ENCODE measurements at places on chromosomes 11 and 22.

DNA sequence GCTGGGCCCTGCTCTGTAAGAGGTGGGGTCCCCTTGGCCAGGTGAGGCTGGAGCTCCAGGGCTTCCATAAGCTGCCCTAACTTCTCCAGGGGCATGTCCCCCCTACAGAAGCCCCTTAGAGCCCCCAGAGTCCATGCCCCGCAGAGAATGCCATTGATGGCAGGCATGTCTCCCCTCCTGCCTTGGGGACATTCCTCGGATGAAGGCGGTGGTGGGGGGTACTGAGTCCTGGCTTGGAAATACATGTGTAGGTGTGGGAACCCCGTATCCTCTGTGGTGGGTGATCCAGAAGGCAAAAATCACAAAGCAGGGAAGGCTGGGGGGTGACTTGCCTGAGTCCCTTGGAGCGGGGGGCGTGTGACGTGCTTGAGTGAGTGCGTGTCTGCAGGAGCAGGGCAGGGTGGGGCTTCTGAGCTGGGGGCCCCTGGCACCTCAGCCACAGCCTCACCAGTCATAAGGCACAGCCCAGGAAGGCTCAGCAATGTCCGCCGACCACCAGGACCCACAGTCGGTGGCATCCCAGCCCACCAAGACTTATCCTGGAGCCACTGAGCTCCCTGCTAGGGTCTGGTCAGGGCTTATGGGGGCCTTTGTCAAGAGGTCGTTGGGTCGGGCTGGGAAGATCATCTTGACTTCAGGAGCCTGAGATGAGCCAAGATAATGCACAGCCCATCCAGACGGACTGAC lies 69.8 kb upstream of the KCNQ1OT1 start:
- DNase-seq = no peak

DNA sequence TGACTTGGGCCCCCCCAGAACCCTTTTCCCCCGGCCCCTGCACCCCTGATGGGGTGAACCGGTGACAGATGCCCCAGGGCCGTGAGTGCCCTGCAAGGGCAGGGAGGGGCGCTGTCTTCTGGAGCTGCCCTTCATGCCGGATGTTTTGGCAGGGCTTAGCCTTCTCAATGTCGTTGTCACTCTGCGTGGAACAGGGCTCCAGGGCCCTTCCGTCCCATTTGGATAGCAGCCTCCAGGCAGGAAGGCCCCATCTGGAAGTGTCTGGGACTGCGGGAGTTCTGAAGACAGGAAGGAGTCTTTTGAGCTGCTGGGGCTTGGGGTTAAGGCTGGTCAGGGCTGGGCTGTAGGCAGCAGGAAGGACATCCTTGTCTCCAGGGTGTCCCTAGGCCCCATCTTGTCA lies 4.6 kb downstream of the FRMD8 start:
- DNase-seq = no peak

- DNase-seq = no peak
Measured at GRCh38 chr11:96330511-96330859, 12.5 kb downstream of the MAML2 start.

DNA sequence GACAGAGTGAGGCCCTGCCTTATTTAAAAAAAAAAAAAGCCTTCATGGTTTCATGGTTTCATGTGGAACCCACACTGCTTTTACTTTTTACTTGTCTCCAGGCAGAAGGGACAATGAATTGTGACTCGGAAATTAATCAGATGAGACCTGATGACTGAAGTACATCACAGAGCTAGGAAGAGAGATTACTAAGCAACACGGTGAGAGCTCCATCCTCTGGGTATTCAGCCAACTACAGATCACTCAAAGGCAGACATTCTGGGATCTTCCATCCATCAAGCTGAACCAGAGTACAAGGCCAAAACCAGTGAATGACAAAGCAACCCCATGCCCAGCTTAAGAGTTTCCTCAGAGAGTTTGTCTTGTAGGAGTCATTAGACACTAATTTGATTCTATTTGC lies 433.2 kb downstream of the SOX6 start:
- no peak for DNase-seq

DNA sequence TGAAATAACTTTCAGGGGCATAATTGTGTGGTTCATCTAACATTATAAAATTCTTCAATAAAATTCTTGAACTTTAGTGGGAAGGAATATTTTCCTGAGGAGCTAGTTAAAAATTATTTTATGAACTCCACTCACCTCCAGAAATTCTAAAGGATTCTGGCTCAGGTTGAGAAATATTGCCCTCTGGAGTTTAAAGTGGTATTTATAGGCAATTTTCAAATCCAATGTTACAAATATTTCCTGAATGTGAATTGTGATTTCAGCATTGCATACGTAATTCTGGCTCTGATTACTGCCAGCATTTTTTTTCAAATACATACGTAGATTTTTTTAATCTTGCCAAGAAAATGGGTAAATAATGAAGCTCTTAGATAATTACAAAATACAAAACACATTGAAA lies 598.2 kb upstream of the ANO3 start:
- DNase-seq = no peak

GRCh38 chr11:75283391-75283931 lies 42.9 kb downstream of the TPBGL start:
- DNase-seq = no peak

DNA sequence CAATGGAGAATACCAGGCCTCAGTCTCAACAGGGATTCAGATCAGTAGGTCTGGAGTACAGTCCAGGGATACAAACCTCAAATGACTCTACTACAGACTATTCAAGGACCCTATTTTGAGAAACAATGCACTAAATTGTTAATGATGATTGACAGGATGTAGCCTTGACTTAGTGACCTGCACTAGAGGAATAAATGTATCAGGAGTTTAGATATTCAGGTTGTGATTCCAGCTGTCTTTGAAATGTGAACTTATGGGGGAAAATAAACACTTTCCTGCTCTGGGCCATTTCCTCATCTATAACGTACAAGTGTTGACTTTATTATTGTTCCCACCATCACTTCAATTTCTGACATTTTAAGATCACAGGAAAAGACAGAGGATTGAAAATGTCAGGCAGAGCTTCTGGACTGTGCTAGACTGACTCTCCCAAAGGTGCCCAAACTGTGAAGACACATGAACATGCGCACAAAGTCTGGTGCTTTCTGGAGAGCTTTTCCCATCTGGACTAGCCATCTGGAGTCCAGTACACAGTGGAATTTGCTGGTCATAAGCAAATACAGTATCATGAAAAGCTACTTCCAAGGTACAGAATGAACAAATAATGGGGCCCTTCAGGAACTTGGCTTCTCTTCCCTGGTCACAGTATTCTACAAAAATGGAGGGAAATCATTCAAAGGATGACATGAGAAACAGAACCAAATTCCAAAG lies 110.4 kb downstream of the USP35 start:
- DNase-seq = no peak

GRCh38 chr11:126491092-126491491 lies 135.6 kb downstream of the ST3GAL4 start:
- DNase-seq = no peak

GRCh38 chr11:73549376-73549775 lies 48.5 kb downstream of the FAM168A start:
- no peak for DNase-seq

DNA sequence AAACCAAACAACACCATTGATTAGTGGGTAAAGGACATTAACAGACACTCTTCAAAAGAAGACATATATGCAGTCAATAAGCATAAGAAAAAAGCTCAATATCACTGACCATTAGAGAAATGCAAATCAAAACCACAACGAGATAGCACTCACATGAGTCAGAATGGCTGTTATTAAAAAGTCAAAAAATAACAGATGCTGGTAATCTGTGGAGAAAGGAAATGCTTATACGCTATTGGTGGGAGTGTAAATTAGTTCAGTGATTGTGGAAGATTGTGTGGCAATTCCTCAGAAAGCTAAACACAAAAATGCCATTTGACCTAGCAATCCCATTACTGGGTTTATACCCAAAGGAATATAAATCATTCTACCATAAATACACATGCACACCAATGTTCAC lies 182.6 kb downstream of the TRPC6 start:
- no peak for DNase-seq

GRCh38 chr11:2539371-2540222 lies 94.8 kb downstream of the KCNQ1 start:
- DNase-seq = no peak

DNA sequence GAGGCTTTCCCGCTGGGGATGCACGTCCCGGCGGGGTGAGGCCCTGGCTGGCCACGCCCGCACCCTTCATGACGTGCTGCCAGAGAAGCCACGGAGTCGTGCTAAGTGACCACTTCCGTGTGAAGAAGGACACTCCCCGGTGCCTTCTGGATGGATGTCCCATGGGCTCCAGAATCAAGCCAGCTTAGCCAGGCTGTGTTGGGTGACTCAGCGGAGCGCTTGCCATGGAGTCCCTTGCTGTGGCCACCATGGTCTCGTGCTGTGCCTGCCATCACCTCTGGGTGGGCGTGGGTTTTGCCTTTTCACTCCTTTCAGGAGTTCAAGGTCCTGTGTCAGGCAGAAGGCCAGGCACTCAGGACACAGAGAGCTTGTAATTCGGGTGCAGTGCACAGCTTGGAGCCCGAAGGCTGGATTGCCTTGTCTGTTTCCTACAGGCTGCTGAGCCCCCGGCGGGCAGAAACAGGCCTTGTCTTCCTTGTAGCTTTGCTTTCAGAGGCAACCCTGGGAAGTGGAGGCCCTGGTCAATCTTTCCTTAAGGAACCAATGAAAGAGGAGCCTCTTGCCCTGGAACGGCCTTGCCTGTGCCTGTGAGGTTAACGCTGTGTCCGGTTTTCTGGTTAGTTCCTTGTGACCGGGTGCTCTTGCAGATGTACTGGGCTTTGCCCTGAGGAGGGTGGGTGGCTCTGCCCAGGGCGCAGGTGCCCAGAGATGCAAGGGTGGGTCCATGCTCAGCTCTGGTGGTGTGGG lies 268.6 kb downstream of the TBC1D22A start:
- DNase-seq = no peak

- DNase-seq = no peak
Measured at GRCh38 chr11:34168642-34169420, 63.4 kb downstream of the NAT10 start.

DNA sequence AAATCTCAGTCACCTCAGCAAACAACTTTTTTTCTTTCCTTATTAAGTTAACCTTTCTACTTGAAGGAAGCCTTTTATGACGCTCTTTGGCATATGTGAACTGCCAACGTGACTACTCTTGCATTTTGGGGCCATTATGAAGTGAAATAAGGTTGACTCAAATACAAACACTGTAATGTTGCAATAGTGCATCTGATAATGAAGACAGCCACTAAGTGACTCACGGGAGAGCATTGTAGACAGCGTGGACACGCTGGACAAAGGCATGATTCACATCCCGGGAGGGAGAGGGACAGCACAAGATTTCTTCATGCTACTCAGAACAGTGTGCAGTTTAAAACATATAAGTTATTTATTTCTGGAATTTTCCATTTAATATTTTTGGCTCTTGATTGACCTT lies 560.8 kb downstream of the ETS1 start:
- DNase-seq = no peak

DNA sequence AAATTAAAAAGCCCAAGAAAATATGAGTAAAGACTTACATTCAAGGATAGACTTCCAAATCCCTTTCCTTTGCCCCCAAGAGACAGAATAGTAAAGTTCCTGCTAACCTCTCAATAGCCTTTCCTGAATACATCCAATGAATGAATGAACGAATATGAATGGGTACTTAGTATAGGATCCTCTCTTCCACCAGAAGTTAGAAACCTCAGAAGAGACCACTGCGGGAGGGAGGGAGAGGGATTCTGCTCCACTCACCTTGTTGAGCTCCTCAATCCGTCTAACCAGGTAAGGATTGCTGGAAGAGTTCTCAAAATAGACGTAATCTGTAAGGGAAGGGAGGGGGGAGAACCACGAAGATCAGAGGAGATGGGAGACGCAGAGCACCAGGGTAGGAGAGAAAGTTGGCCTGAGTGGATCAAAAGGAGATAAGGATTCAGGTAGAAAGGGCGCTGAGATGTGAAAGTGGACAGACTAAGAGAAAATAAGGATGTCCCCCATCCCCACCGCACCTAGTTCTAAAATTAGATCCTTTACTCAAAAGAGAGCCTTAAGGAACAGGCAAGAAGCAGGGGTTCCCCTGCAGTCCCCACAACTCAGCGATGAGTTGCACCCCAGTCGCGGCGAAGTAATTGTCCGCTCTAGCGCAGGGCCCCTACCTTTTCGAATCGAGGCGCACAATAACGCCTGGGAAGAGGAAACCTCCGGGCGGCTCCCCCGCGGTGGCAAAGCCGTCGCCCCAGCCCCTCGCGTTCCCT lies 1.1 kb downstream of the MTA2 start:
- peak; percentile 52 for DNase-seq

- DNase-seq = no peak
Measured at GRCh38 chr11:75560644-75561043, 1.4 kb upstream of the SERPINH1 start.

DNA sequence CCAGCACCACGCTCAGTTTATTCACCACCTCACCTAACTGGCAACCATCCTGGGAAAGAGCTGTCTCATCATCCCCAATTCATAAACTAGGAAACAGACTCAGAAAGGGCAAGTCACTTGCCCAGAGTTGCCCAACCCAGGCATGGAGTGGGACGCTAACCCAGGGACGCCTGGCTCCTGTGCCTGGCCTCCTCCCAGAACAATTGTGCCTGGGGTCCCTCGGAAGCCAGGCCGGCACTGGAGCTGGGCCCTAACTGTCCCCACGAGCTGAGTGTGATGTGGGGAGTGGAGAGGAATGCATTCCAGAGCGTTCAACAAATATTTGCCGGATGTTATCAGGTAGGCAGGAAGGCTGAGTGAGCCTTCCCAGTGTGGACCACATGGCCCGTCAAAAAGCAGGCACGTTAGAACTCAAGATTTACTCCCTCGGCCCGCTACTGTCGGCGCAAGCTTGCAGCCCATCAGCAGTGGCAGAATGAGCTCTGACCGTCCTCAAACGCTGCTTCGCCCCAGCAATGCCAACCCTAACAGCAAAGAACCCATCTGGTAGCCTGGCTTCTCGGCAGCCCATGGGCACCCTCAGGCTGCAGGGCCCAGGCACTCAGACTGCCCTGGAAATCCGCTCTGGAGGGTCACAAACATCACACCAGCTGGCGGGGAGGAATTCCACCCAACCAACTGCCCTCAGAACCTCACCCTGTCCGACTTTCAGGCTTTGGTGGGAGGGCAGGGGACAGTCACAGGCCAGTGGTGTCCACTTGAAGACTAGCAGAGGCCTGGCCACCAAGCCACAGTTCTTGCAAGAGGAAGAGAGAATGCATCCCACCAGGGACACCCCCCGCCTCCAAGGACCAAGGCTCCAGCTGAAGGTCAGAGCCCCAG lies 35.6 kb downstream of the MYH9 start:
- no peak for DNase-seq

- DNase-seq = no peak
Measured at GRCh38 chr11:46905806-46906205, 12.5 kb downstream of the LRP4 start.
